ENCODE measurements at places on chromosomes 2 and 18. TPM values are rescaled to one million over a fixed set of nuclear protein-coding genes. Genes with fewer than 3 reads are reported as not detected.

Gene FLACC1
- 3.5 TPM for total RNA-seq

Gene TRIM43
- 0.18 TPM for total RNA-seq

Gene DNER
- total RNA-seq: 44.3 TPM

Gene CD8A
- total RNA-seq: 0.47 TPM

Gene NBEAL1
- total RNA-seq: 62.8 TPM

Gene SGPP2
- total RNA-seq: 14.8 TPM

Gene UGT1A6
- 3.4 TPM for total RNA-seq

Gene MXD1
- total RNA-seq: 22.3 TPM

Gene SNORC
- 0.93 TPM for total RNA-seq

Gene ANKRD30BL
- total RNA-seq: 1.4 TPM
